ENCODE measurements at places on chromosomes 1 and 21. TPM values are rescaled to one million over a fixed set of nuclear protein-coding genes. Genes with fewer than 3 reads are reported as not detected.

- H3K36me3 ChIP-seq = no peaks in the 10 kb centered on the region
- DNase-seq = no peak
- no peak overlapping the region for H3K27ac ChIP-seq
- H3K27me3 ChIP-seq = no peaks in the 10 kb centered on the region
- no peak overlapping the region for H3K4me3 ChIP-seq
These were observed 12.8 kb upstream of the COG2 start for GRCh38 chr1:230629511-230629910.

Gene TESK2
- 19.2 TPM for total RNA-seq

GRCh38 chr21:42569732-42570301 is 56.2 kb downstream of the SLC37A1 start:
- H3K27me3 ChIP-seq = no peaks in the 10 kb centered on the region
- no peak overlapping the region for H3K27ac ChIP-seq
- no peak overlapping the region for H3K4me3 ChIP-seq

DNA sequence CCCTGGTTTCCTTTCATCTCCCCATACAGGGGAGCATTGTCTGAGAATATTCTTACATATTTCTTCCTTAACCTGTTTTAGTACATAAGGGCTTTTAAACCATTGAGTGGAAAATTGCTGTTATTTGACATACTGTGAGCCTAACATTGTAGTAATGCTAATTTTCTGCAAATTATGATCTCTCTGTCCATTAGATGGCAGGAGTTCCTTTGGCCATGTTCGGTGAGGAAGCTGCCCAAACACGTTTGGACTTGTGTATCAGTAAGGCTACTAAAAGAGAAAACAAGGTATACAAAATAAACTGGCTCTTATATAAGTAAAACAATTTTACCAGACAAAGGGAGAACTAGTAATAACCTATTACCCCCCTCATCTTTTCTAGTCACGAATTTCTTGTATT is 29.2 kb downstream of the CDC7 start:
- H3K36me3 ChIP-seq = no peaks in the 10 kb centered on the region
- H3K27me3 ChIP-seq = no peaks in the 10 kb centered on the region
- DNase-seq = no peak
- H3K4me3 ChIP-seq = no peak overlapping the region
- no peaks in the 10 kb centered on the region for H3K4me1 ChIP-seq

DNA sequence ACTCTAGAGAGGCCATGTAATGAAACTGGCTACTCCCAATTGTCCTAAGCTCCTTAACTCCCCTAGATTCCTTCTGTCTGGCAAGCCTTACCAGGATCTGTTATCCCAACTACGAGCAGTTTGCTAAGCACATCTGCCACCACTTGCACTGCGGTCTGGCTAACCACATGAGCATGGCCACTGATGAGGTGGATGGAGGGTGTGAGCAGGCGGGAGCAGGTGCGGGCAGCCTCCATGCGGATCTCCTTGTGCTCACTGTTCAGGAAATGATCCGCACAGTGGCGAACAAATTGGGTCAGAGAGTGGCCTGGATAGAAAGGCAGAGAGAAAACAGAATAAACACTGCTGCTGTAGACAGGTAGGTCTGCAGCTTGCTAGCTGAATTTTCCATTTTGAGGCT is 24.0 kb downstream of the MTOR start:
- no peaks in the 10 kb centered on the region for H3K27me3 ChIP-seq
- no peaks in the 10 kb centered on the region for H3K4me1 ChIP-seq
- DNase-seq = no peak
- no peak overlapping the region for H3K27ac ChIP-seq
- peaks cover 6% of the 10 kb centered on the region for H3K36me3 ChIP-seq

GRCh38 chr1:37040773-37041172 is 6.5 kb upstream of the GRIK3 start:
- peak; percentile 47 for DNase-seq
- H3K36me3 ChIP-seq = no peaks in the 10 kb centered on the region
- H3K27ac ChIP-seq = peak overlapping the region; percentile 25
- H3K4me1 ChIP-seq = no peaks in the 10 kb centered on the region
- peaks cover 18% of the 10 kb centered on the region for H3K27me3 ChIP-seq

DNA sequence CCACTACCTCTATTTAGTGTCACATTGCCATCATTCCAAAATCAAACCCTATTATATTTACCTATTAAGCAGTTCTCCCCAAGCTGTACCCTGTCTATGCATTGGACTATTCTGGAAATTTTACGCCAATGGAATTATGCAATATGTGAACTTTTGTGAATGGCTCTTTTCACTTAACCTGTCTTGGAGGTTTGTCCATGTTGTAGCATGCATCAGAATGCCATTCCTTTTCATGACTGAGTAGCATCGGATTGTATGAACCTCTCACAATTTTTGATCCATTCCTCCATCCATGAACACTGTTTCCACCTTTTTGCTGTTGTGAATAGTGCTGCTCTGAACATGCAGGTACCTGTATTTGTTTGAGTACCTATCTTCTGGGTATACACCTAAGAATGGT is 33.7 kb downstream of the FAM163A start:
- no peaks in the 10 kb centered on the region for H3K36me3 ChIP-seq
- H3K27me3 ChIP-seq = no peaks in the 10 kb centered on the region
- no peak for DNase-seq
- H3K4me1 ChIP-seq = no peaks in the 10 kb centered on the region
- H3K4me3 ChIP-seq = no peak overlapping the region
- no peak overlapping the region for H3K27ac ChIP-seq
